ENCODE measurements at places on chromosomes 16 and 17.

GRCh38 chr17:83196024-83196365, 116.6 kb downstream of the METRNL start:
- no peak for DNase-seq
- H3K36me3 ChIP-seq, result no peaks in the 10 kb centered on the region
- no peaks in the 10 kb centered on the region for H3K27me3 ChIP-seq
- H3K27ac ChIP-seq, result no peak overlapping the region
- H3K4me3 ChIP-seq, result no peak overlapping the region
- H3K4me1 ChIP-seq, result peaks cover 26% of the 10 kb centered on the region

DNA sequence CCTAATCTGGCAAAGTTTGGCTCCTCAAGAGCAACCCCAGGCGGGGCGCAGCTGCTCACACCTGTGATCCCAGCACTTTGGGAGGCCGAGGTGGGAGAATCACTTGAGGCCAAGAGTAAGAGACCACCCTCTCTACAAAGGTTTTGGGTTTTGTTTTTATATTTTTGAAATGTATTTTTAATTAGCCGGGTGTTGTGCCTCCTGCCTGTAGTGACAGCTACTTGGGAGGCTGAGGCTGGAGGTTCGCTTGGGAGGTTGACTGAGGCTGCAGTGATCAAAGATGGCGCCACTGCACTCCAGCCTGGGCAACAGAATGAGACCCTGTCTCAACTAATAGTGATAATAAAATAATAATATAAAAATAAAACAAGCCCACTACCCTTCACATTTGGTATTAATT, 756 bp upstream of the USP7 start:
- H3K4me1 ChIP-seq, result peaks cover 25% of the 10 kb centered on the region
- H3K27me3 ChIP-seq, result peaks cover under 1% of the 10 kb centered on the region
- peak overlapping the region; percentile 51 for H3K4me3 ChIP-seq
- H3K36me3 ChIP-seq, result no peaks in the 10 kb centered on the region
- DNase-seq, result no peak

GRCh38 chr16:70737377-70738082, 51.7 kb upstream of the MTSS2 start:
- H3K36me3 ChIP-seq, result peaks cover 30% of the 10 kb centered on the region
- no peak for DNase-seq
- no peak overlapping the region for H3K4me3 ChIP-seq
- no peaks in the 10 kb centered on the region for H3K27me3 ChIP-seq
- H3K4me1 ChIP-seq, result peaks cover 13% of the 10 kb centered on the region
- H3K27ac ChIP-seq, result peak overlapping the region; percentile 71

DNA sequence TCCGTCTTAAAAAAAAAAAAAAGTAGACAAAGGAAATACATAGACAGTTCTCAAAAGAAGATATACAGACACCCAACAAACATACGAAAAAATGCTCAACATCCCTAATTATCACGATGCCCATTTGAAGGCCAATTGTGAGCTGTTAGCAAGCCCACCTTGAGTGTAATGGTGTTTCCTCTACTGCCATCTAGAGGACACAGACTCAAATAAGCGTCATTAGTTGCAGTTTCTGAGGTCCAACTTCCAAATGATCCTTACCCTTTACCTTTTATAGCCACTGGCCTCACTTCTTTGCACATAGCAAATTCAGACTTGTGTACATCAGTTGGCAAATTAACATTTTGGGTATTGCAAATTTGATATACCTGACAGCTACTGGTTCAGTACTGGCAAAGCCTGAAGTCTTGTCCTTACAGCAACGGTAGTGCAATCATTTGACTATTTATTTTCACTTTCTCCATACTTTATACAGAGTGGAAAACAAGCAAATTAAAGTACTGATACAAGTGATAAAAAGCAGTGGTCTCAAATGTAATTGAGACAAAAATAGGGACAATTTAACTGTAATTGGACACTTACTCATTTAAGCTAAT, 536.3 kb upstream of the EEF2KMT start:
- no peaks in the 10 kb centered on the region for H3K36me3 ChIP-seq
- no peak overlapping the region for H3K27ac ChIP-seq
- no peaks in the 10 kb centered on the region for H3K27me3 ChIP-seq
- DNase-seq, result no peak
- no peaks in the 10 kb centered on the region for H3K4me1 ChIP-seq
- no peak overlapping the region for H3K4me3 ChIP-seq

DNA sequence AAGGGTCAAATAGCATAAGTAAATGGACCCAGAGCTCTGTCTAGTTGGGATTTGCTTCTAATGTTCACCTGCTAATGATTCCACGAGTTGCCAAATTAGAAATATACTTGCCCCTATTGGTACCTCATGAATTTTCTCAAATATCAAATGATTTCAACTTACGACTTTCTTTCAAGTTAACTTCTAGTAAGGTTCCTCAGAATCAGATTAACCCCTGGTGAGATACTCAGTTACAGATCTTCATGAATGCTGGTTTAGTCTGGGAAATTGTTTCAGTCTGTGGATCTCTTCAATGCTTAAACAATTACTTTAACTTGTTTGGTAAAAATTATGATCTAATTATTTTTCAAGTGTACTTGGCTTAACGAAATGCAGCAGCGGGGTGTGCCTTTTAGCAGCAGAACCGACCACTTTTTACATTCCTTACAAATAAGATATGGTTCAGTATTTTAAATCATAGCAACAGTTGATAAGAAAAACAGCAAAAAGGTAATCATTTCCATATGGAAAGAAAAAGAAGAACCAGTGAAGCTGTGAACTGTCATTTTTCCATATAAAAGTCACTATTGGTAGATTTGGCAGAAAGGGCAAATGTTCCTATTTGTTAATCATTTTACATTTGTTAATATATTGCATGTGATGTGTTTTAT, 34.5 kb downstream of the TUBD1 start:
- peaks cover 3% of the 10 kb centered on the region for H3K4me1 ChIP-seq
- H3K27ac ChIP-seq, result no peak overlapping the region
- no peaks in the 10 kb centered on the region for H3K27me3 ChIP-seq
- no peak overlapping the region for H3K4me3 ChIP-seq
- H3K36me3 ChIP-seq, result peaks cover 6% of the 10 kb centered on the region
